ENCODE measurements at places on chromosomes 3 and 15.

DNA sequence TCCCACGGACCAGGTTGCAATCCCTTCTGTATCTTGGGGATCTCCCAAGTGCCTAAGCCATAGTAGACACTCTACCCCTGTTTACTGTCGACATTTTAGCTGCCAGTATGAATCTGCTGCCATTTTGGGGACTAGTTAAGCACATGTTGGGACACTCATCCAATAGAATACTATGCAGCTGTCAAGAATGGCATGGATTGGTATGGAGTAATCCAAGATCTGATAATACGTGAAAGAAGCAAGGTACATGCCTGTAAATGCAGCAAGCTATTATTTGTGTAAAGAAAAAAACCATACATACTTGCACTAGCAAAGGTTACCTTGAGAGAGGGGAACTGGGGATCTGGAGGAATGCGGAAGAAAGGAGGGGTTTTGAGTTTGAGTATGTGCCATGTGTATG, 129.3 kb downstream of the SMAD6 start:
- DNase-seq: no peak

GRCh38 chr15:31499236-31499952, 172.8 kb downstream of the KLF13 start:
- DNase-seq: no peak

DNA sequence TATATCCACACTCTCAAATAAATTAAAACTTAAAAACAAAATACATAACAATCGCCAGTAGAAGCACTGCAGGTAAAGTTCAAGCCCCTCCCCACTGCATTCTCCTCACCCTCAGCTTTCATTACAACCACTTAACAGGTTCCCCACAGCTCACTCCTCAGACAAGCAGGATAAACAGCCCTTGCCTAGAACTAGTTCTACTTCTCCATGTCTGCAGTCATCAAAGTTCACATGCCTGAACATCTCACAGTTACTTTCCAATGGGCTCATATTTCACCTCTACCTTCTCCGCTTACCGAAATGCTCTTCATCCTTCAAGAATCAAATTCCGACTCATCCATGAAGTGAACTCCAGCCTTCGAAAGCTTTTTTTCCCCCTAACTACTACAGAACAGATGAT, 4.1 kb downstream of the YEATS2 start:
- DNase-seq: no peak

GRCh38 chr3:161316006-161316689, 55.2 kb downstream of the SPTSSB start:
- DNase-seq: no peak

DNA sequence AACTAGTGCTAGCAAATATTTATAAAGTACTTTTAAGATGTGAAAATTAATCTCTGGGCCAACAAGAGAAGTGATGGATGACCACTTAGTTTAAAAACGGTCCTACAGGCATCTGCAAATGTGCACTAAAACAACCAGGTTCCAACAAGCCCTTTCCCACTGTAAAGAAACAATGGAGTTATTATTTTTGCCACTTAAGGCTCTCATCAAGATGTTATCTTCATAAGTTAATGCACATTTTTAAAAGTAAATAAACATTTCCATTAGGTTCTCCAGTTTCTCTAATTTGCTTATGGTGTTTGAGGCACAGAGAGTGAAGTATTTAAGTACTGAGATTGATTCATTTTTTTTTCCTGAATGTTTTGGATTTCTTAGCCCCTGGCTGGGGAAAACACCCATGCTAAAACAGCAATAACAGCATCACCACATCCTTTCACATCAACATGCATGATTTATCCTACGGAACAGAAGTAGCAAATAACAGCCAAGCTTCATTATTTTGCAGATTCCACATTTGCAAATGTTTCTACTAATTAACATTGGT, 20.8 kb downstream of the ABI3BP start:
- DNase-seq: no peak

DNA sequence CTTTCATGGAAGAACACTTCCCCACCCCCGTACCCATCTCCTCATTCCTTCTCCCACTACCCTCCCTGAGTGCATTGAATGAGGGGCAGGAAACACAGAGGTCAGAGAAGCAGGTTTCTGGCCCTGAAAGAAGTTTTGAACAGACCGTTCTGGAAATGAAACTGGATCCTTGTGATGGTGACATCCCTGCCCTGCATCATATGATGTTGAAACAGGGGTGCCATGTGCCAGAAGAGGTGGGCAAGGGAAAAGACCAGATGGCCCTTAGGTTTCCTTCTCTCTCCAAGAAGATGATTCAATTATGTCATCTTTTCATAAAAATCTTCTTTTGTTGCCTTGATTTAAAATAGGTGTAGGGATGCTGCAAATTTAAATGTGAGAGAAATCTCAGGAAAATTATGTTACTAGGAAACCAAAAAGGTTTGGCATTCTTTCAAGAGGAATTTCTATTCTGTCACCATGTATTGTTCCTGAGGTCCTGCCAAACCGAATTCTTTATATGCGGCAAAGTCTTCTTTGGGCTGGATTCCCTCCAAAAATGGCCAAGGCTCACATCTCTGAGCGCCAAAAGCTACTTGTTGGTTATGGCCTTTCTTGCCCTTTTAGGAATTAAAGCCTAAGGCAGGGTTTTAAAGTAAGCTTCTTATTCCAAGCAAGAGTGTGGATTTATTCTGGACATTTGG, 19.9 kb upstream of the TNFAIP8L3 start:
- no peak for DNase-seq

- no peak for DNase-seq
Measured at GRCh38 chr3:29324180-29324651, 43.3 kb downstream of the RBMS3 start.

- no peak for DNase-seq
Measured at GRCh38 chr3:190436331-190436730, 13.4 kb downstream of the TMEM207 start.

DNA sequence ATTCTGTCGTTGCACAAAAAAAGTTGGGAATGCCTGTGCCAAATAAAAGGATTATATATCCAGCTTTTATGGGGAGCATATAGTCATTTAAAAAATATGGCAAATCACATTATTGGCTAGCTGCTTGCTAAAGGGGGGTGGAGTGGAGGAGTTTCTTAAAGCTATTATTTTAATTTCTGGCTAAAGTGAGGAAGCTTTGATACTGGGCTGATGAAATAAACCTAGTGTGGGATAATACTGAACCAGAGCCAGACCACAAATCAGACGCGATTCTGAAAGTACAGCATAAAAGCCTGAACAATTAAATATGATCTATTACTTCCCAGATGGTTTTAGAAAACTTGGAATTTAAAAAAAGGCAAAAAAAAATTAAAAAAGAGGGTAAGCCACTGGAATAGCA, 14.4 kb downstream of the POLR2M start:
- DNase-seq: no peak

DNA sequence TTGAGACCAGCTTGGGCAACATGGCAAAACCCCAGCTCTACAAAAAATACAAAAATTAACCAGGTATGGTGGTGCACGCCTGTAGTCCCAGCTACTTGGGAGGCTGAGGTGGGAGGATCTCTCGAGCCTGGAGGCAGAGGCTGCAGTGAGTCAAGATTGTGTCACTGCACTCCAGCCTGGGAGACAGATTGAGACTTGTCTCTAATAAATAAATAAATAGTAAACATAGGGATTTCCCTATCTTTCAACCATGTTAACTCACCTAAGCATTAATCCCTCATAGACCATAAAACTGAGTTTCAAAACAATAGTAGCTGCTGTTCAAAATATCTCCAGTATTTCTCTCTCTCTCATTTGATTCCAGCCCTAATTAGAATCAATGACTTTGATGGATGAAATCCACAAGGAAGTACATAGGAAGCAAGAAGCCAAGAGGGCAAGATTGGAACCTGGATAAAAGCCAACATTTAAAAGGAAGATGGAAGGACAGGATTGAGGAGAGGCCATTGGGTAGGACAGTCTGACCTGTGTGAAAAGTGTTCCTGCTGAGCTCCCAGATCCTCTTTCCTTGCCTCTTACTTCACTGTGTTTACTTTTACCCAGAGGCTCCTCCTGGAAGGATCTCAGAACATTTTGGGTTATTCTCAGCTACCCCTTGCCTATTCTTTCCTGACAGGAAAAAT, 12.4 kb upstream of the TTBK2 start:
- no peak for DNase-seq

Data from activated CD4-positive, alpha-beta T cell treated with anti-CD3 and anti-CD28 coated beads for 48 hours (primary cell).